Activated T-helper 1 cell treated with anti-CD3 and anti-CD28 coated beads, Interleukin-2, amount 50 U/mL, for 16 hours (primary cell): ENCODE measurements at places on chromosomes 6 and 20.

DNA sequence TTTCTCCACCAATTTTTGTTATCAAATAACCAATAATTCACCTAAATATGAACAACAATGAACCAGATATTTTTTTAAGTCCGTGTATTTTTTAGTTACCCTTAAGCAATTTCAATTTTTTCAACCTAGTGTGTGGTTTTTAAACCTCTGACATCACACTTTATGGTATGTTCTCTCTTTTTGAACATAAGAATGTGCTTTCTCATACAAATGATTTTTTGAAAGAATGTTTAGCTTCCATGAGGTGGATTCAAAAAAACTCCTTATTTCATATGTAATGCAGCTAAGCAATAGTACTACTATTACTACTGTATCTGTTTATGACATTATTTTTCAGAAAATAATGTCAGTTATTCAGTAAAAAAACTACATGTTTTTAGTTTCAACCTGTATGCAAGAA lies 19.4 kb upstream of the MEI4 start:
- no peak for DNase-seq

DNA sequence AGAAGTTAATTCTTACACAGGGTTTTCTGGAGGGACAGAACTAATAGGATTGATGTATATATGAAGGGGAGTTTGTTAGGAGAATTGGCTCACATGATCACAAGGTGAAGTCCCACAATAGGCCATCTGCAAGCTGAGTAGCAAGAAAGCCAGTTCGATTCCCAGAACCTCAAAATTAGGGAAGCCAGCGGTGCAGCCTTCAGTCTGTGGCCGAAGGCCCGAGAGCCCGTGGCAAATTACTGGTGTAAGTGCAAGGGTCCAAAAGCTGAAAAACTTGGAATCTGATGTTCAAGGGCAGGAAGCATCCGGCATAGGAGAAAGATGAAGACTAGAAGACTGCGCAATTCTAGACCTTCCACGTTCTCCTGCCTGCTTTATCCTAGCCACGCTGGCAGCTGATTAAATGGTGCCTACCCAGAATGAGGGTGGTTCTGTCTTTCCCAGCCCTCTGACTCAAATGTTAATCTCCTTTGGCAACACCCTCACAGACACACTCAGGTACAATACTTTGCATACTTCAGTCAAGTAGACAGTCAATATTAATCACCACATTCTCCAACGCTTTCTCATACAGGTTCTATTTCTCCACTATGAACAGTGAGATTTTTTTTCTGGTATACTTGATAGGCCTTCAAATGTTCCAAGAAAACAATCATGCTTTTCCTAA lies 357.0 kb downstream of the LAMA2 start:
- DNase-seq, result no peak

DNA sequence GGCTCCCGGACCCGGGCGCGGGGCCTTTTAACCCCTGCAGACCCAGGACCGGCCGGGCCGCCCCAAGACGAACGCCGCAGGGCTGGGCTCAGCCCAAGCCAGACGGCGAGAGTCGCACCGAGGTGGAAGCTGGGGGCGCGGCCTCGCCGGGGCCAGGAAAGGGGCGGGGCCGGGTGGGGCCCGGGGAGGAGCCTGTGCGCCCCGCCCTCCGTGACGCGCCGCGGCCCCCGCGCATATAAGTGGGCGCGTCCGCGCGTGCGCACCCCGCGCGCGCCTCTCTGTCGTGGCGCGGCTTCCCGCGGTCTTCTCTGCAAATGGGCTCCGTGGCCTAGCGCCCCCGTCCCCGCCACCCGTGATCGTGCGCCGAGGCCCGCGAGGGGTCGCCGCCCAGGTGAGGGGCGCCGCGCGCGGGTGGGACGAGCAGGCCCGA lies at the start of gene PPDPF:
Gene PPDPF (plus strand): TSS at position 262 of the 430 bp plus-strand sequence. CDS start 544 bp downstream, outside the sequence.
- peak; percentile 77 for DNase-seq

- no peak for DNase-seq
Measured at GRCh38 chr20:56925831-56926170, 296.7 kb downstream of the TFAP2C start.

DNA sequence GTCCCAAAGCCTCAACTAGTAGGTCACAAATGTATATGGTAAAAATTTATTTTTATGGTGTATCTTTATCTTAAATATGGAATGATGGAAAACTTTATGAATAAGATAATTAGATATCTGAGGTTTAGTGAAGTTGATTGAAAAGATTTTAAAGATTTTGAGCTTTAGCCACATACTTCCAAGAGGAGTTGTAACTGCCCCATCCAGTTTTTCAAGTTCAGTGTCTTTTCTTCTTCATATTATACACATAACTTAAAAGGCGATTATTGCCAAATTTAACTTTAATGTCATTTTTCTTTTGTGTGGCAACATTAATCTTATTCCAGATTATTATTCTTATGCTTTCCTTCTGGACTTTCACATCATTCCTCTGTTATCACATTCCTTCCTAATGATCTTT lies 266.4 kb downstream of the TINAG start:
- DNase-seq, result no peak

- no peak for DNase-seq
Measured at GRCh38 chr6:25834950-25835349, 3.1 kb upstream of the SLC17A1 start.

GRCh38 chr6:130206479-130206878 lies 16.3 kb downstream of the SAMD3 start:
- no peak for DNase-seq

GRCh38 chr20:60252866-60253265 lies 294.6 kb downstream of the CDH26 start:
- DNase-seq, result no peak

DNA sequence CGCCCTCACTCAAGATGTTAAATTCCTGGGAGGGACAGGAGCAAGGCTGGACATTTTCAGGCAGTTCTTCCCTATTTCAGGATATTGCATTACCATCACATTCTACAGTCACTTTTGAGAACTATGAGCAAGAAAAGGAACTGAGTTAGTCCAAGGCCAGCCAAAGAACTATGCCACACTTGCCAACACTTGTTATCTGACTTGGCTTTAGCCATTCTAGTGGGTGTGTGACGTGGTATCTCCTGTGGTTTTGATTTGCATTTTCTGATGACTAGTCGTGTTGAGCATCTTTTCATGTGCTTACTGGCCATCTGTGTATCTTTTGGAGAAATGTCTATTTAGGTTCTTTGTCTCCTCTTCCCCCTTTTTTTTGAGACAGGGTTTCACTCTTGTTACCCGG lies 12.0 kb downstream of the XRN2 start:
- no peak for DNase-seq

- DNase-seq, result no peak
Measured at GRCh38 chr6:20533746-20534294, 437 bp upstream of the CDKAL1 start.
